Naive thymus-derived CD4-positive, alpha-beta T cell (primary cell): ENCODE measurements at places on chromosomes 3 and 15.

GRCh38 chr3:18422972-18423371, 2.2 kb downstream of the SATB1 start:
- no peak for DNase-seq

- no peak for DNase-seq
Observed at GRCh38 chr3:179038216-179038898, 33.3 kb downstream of the ZMAT3 start.

DNA sequence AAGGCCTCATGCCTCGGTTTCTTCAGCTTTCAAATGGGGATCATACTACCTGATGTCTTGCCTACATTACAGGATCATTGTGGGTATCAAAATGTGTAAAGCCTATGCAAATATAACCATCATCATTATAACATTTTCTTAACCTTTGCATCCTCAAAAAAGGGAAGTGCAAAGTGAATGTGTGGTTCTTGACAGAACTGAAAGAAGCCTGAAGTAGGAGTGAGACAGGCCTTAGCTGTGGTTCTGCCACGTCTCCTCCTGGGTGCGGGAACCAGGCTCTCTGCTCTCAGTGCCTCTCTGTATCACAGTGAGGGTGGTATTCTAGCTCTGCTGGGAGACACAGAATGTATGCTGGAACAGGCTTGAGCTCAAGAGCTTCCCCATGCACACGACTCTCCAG, 316.9 kb upstream of the ICE2 start:
- DNase-seq = no peak

DNA sequence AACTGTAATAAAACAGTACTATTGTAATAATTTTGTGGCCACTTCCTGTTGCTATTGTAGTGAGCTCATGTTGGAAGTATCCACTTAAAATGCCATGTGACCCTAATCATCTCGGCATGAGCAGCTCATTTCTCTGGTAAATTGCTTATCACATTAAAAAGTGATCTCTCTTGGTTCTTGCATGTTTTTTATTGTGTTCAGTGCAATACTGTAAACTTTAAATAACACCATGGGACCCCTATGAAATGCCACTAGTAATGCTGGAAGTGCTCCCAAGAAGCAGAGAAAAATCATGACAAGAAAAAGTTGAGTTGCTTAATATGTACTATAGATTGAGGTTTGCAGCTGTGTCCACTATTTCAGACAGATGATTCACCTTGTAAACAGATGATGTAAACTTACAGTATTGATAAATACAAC, 45.6 kb downstream of the NMD3 start:
- DNase-seq = no peak
